ENCODE measurements at places on chromosomes 7 and 10. TPM values are rescaled to one million over a fixed set of nuclear protein-coding genes. Genes with fewer than 3 reads are reported as not detected.

- DNase-seq = no peak
These were observed 73.7 kb downstream of the ABLIM1 start for GRCh38 chr10:114584419-114584818.

GRCh38 chr7:38903057-38903456 is 5.9 kb downstream of the VPS41 start:
- no peak for DNase-seq

DNA sequence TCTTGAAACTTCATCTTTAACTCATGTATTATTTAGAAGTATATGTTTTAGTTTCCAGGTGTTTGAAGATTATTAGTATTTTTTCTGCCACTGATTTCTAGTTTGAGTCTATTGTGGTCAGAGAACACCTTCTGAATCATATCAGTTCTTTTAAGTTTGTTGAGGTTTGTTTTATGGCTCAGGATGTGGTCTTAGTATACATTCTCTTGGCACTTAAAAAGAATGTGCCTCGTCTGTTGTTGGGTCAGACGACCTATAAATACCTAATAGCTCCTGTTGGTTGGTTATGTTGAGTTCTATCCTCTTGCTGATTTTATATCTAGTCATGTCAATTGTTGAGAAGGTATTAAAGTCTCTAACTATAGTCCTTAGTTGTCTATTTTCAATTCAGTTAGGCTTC is 15.9 kb downstream of the TDRD1 start:
- no peak for DNase-seq

DNA sequence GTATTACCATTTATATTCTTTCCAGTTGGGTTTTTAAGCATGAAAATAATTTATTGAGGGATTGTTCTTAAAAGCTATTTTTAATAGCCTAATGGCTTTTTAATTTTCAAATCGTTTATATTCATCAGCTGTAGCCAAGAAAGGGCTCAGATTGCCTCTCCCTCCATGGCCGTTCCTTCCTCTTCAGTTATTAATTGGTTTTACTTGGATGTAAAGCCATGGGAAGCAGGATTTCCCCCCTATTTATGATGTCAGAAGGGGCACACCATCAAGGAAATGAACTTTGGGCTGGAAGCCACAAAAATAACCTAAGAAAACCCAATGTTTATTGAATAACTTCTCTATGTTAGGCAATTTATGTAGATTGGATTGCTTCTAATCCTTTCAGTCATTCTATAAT is 656.3 kb downstream of the TYW1 start:
- DNase-seq = no peak

DNA sequence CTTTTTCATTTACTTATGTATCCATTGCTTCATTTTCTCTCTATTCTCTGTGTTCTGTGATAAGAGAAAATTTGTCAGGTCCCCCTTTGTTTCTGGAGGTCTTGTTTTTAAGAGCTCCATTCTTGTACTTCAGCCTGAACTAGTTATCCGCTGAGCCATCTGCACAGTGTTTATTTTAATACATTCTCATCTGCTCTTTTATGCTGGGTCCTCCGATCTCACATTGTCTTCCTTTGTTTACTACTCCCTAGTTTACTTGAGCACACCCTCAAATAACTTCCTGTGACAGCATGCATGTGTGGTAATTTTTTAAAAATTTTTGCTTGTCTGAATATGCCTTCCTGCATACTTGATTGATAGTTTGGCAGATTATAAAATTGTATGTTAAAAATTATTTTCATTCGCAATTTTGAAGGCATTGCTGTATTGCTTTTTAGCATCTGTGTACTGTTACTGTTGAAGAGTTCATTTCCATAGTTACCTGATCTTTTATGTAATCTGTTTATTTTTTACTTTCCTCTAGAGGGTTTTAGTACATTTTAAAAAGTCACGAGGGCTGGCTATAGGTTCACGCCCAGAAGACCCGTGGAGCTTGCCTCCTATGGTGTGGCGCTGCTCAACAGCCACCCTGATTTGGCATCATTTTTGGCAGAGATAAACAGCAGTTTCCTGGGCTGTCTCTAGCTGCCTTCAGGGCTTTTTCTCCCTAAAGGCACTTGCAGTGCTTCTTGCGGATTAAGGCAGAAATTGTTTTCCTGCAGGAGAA is 31.9 kb downstream of the RSBN1L start:
- DNase-seq = no peak

Gene NOLC1
- 68.3 TPM for polyA plus RNA-seq

DNA sequence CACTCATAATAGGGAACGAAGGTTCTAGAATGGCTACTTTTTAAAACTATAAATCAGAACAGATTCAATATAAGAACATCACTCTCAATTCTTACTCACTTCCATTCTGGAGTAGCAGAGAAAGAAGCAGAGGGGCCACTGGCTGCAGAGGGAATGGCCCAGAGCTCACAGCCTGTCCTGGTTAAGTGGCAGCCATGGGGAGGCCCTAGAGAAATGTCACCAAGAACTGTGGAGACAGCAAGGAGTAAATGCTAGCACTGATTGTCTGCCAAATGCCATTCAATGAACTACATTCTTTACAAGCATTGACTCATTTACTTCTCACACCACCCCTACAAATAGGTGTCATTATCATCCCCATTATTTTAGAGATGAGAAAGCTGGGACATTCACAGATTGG is 74.6 kb upstream of the KCNMA1 start:
- DNase-seq = no peak

DNA sequence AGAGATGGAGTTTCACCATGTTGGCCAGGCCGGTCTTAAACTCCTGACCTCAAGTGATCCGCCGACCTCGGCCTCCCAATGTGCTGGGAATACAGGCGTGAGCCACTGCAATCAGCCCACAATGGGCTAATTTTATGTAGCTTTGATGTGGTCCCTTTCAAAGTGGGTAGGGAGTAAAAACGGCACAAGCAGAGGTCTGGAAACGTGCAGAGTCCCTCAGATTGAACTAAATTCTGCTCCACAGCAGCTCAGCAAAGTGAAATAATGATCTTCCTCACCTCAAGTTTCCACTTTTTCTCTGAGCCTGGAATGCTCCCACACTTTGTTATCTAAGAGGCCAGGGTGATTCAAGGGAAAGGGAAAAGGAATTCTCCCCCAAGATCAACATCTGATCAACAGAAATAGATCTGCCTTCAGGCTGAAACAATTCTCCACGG is 6.1 kb downstream of the CCDC3 start:
- no peak for DNase-seq

GRCh38 chr7:102415685-102416225 is 17.6 kb upstream of the ORAI2 start:
- DNase-seq = no peak

Gene PLA2G12B
- 54.3 TPM for polyA plus RNA-seq

GRCh38 chr10:49299816-49300139 is 808 bp downstream of the C10orf71 start:
- DNase-seq = no peak

GRCh38 chr10:33008499-33009243 is 50.6 kb upstream of the ITGB1 start:
- peak; percentile 65 for DNase-seq

Gene FOXP2
- polyA plus RNA-seq = 9.7 TPM

- DNase-seq = peak; percentile 42
These were observed 201.7 kb upstream of the PRSS58 start for GRCh38 chr7:142459551-142459963.

DNA sequence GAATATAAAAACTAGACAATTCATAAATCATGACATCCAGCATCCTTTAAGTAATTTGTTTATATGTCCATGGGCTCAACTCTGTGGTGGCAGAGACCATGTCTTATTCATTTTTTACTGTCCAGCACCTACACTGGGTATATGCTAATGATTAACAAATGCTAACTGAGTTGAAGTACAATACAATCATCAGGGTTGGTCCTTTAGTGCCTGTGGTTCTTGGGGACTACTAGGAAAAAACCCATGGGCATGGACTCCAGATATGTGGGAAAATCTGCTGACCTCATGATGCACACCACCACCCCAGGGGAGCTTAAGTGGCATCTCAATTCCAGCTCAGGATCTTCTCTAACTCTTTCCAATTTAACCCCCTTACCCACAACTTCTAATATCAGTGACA is 85.3 kb upstream of the YAE1 start:
- no peak for DNase-seq

Gene AKR1C2
- polyA plus RNA-seq = 10.2 TPM

DNA sequence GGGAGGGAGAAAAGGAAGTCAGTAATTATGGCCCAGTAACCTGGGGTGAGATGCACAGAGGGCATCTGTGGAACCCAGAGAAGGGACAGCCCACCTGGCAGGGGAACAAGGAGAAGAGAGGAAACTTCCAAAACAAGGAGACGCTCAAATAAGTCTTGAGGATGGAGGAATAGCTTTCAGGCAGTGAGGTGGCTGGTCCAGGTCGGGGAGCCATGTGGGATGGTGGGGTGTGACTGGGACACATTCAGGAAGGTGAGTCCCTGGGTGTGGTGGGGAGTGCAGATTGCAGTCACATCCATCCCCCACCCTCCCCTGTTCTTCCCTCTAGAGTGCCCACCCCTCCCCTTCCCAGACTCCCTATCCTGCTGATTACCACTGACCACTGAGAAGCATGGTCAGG is 175.4 kb downstream of the GRID1 start:
- DNase-seq = no peak

DNA sequence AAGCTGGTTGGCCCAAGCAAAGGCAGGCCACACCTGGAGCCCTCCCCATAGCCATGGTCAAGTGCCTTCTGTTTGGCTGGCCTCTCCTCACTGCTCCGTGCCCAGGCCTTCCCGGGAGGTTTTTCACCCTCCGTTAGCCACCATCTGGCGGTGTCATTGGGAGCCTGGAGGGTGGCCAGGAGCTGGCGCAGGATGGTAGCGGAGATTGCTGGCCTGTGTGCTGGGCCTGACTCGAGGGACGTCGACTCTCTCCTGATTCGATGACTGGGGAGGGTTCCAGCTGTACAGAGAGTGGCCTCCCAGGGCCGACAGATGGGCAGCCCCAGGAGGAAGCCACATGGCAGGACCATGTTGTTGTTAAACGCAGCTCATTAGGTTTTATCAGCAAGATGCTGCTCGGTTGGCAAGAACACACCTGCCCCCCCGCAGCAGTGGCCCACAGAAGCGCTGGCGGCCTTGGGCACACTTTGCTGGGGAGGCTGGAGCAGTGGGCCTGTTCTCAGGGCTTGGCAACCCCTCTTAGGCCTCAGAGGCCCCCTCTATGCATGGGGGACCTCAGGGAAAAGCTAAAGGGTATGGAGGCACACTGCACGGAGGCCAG is 64.0 kb upstream of the CACUL1 start:
- DNase-seq = no peak

GRCh38 chr7:12939694-12940093 is 252.3 kb downstream of the ARL4A start:
- DNase-seq = no peak

DNA sequence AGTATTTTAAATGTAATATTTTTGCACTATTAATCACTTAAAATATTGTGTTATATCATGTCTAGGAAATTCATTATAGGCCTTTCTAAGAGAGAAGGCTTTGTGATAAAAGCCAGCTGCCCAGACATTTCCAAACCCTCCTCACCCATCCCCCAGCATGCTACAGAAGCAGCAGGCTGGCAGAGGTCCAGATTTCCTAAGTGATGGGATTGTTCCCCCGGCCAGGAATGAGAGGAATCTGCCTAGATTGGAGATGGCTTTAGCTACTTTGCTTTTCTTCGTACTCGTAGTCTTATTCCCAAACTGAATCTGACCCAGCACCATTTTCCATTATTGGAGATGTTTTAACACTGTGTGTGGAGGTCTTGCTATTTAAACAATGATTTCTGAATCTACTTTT is 29.4 kb downstream of the CDK14 start:
- peak; percentile 42 for DNase-seq

Gene ATG9B
- 1.8 TPM for polyA plus RNA-seq

Gene DRGX
- polyA plus RNA-seq = 0.78 TPM

Gene FAM25G
- polyA plus RNA-seq = not detected

DNA sequence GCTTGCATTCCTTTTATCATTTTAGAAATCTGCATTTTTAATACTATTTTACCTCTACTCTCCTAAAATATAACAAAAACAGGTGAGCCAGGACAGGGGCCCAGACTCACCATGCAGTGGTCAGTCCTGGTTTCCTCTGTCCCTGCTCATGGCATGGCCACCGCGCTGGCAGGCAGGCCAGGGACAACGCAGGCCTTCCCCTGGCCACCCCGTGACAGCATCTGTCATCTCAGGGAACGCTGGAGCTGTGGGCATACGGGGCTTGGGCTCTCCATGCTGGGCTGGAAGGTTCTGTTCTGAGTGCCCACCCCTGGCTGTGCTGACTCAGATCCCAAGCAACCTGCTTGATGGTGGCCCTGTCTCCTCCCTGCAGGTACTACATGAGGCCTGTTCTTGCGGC is 35.1 kb upstream of the CDH23 start:
- DNase-seq = no peak

Measured in large intestine (tissue), 12 donors.